ENCODE measurements at places on chromosomes 3 and 15. TPM values are rescaled to one million over a fixed set of nuclear protein-coding genes. Genes with fewer than 3 reads are reported as not detected.

The NEK11 gene
- 0.51 TPM for total RNA-seq

The CCR8 gene
- 16.9 TPM for total RNA-seq

The IMPG2 gene
- total RNA-seq = 0.11 TPM

The STXBP5L gene
- not detected for total RNA-seq

The NRROS gene
- total RNA-seq = 44.0 TPM

The SLCO3A1 gene
- total RNA-seq = 1.1 TPM

The ZNF620 gene
- total RNA-seq = 2.9 TPM

The KCNAB1 gene
- not detected for total RNA-seq

The CELF6 gene
- 0.24 TPM for total RNA-seq

The RAP2B gene
- total RNA-seq = 15.1 TPM

The SYNPR gene
- total RNA-seq = not detected

The CHRNA5 gene
- 14.3 TPM for total RNA-seq

The ARL6 gene
- total RNA-seq = 3.0 TPM

The GOLGA8H gene
- total RNA-seq = 0.23 TPM

The HESX1 gene
- total RNA-seq = 2.7 TPM

The GOLGA6L24 gene
- total RNA-seq = not detected

The FAM81A gene
- total RNA-seq = 19.9 TPM

The CHST13 gene
- total RNA-seq = not detected

The PCOLCE2 gene
- total RNA-seq = 0.41 TPM

The HIGD2B gene
- total RNA-seq = 0.24 TPM

The SLC27A2 gene
- 0.38 TPM for total RNA-seq

The C2CD4A gene
- not detected for total RNA-seq

The KLF15 gene
- 0.15 TPM for total RNA-seq

The AMIGO3 gene
- 0.18 TPM for total RNA-seq

The STARD5 gene
- total RNA-seq = 6.1 TPM

The SERPINI2 gene
- 0.33 TPM for total RNA-seq

The EPHB1 gene
- total RNA-seq = 2.2 TPM

The STRIT1 gene
- total RNA-seq = not detected

The IQCF6 gene
- not detected for total RNA-seq

The SEMA3B gene
- total RNA-seq = 0.59 TPM

The USP4 gene
- 68.4 TPM for total RNA-seq

The ECE2 gene
- total RNA-seq = not detected

The NR1I2 gene
- 0.90 TPM for total RNA-seq

The CHAC1 gene
- total RNA-seq = 4.7 TPM

Measured in GM12878 (cell line).